Motor neuron (in vitro differentiated cells): ENCODE measurements at places on chromosomes 7 and 10. TPM values are rescaled to one million over a fixed set of nuclear protein-coding genes. Genes with fewer than 3 reads are reported as not detected.

DNA sequence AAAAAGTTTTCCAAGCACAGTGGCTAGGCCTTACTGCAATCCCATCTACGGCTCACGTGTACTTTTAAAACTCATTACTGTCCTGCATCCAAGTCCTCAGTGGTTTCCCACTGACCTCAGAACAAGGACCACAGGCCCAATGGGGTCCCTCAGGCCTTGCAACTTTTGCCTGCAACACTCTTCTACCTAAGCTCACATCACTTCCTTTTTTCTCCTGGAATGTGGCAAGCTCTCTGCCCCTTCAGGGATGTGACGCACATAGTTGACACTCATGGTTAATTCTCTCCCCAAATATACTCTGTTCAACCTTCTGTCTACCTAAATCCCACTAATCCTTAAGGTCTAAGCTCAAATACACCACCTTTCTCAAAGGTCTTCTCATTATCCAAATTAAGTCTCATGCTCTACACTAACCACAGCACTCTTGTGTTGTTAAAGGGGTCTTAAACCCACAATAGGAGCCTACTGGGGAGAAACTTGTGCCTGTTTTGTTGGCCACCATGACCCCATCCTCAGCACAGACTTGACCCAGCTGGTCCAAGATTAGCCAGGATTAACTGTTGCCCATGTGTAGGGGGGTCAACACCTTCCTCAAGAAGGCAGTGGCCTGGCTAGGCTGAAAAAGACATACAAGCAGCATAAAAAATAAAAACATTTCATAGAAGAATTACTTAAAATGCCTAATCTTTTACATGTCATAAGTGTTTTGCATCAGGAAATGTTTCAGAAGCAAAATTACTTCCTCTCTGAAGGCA lies 15.2 kb downstream of the HNRNPF start:
- no peak for ATAC-seq

GRCh38 chr10:63128443-63128842 lies 4.7 kb upstream of the NRBF2 start:
- ATAC-seq: no peak

DNA sequence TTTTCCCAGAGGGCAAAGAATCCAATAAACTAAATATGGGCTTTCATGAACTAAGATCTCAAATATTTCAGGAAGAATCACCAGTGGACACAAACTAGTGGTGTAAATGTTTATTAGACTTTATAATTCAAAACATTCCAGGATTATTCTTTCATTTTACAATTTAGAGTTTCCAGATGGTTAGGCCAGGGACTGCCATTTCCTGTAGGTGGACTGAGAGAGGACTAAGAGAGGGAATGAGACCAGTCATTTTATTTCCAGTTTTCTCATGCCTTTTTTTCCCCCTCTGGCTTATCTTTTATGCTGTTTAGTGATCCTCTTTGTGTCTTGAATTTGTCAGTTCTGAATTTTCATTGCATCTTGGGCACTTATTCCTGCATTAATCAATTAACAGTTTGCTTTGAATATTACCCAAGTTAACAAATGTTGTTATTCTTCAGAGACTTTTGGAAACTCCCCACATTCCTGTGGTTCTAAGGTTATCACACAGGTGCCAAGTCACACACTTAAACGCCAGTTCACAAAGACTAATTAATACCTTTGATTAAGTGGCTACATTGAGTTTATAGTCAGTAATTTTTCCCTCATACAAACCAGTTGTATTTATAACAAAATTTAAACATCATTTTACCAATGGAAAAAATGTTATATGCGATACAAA lies 12.3 kb downstream of the CISD1 start:
- ATAC-seq: no peak

- peak; percentile 19 for ATAC-seq
These were observed 212.8 kb upstream of the PODXL start for GRCh38 chr7:131769241-131769640.

DNA sequence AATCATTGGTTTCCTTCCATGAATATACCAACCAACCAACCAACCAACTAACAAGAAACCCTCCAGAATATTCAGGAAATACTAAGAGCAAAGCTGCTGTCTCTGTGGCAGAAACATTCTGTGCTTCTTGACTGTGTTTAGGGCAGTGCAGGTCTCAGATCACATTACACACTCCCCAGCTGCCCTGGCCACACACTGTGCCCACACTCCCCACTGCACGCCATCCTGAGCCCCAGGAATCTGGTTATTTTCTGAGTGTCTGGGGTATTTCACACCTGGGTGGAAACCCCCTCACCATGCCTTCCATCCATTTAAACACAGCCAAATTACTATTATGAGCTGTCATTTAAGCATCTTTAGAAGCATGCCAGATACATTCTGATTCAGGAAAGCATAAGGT lies 183.7 kb upstream of the ANK3 start:
- ATAC-seq: peak; percentile 34

- no peak for ATAC-seq
These were observed 100.7 kb upstream of the WAC start for GRCh38 chr10:28432210-28432676.

DNA sequence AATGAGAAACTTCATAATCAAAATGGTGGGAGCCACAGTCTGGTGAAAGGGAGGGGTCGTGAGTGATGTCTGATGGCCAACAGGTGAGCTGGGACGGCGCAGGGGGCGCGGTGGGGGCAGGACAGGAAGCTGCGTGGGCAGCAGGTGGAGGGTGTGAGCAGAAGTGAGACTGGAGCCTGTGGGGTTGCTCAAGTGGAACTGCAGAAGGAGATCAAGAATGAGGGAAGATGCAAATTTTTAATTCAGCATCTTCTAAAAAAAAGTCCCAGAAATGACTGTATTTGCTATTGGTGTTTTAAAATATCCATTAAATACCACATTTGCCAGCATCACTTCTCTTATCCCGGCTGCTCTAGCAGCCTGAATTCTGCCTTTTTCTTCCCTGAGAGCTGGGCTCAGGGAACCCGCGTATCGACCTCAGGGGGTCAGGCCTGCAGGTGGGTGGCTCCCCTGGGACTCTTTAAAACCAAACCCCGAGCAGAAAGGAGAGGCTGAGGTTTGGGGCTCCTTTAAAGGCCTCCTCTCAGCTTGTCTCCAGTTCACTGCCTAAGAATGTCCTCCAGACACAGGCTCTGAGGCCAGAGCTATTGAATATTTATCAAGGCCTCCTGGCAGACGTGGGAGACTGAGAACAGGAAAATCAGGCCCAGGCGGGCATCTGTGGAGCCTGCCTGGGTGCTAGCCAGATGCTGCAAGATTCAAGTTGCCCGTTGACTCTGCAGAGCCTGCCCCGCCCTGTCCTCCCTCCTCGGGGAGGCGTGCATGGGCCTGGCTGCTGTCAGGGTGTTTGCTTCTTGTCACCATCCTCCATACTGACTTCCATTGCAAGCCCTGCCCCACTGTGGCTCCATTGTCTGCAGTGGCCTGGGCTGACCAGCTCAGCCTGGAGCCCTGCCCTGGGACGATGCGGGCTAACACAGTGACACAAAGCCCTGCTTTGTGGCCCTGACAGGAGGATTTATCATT lies 53.9 kb downstream of the SYPL1 start:
- peak; percentile 98 for ATAC-seq

DNA sequence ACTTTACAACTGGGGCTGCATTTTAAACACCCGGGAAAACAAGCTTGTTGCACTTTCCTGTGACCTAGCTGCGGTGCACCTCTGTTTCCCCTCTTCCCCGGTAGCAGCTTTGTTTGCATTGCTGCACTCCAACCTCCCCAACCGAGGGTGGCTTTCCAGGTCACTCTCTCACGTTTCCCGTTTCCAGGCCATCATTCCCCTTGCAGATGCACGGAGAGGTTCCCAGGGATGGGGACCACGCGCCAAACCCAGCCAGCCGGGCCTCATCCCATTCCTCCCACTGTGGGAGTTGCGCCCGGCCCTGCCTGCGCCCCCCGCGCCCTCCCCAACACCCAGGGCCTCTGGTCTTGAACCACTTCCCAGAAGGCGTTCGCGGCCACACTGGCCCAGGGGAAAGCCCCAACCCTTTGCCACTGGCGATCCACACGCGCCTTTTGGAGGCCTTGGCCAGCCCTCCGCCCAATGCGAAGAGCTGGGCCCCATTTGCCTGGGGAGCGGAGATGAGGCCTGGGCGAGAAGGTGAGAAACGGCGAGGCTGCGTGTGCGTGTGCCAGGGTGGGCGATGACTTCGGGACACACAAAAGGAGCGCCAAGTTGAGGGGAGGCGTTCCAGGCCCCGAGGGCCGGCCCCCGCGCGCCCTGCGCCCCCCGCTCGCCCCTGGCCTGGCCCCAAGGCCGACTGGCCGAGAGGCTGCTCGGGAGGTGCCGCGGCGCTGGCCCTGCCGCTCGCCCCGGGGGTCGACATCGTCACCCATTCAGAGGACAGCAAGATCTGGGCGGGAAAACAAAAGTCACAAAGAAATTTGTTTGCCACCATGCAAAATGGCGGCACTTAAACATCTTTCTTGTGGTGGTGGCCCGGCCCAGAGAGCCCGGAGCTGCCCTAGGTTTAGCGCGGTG lies 15.9 kb downstream of the SKIDA1 start:
- no peak for ATAC-seq

- ATAC-seq: no peak
These were observed 20.4 kb downstream of the GNG11 start for GRCh38 chr7:93941945-93942344.

- no peak for ATAC-seq
These were observed 8.1 kb downstream of the MKLN1 start for GRCh38 chr7:131335639-131336381.

GRCh38 chr10:101886521-101887312 lies 43.1 kb upstream of the KCNIP2 start:
- no peak for ATAC-seq

DNA sequence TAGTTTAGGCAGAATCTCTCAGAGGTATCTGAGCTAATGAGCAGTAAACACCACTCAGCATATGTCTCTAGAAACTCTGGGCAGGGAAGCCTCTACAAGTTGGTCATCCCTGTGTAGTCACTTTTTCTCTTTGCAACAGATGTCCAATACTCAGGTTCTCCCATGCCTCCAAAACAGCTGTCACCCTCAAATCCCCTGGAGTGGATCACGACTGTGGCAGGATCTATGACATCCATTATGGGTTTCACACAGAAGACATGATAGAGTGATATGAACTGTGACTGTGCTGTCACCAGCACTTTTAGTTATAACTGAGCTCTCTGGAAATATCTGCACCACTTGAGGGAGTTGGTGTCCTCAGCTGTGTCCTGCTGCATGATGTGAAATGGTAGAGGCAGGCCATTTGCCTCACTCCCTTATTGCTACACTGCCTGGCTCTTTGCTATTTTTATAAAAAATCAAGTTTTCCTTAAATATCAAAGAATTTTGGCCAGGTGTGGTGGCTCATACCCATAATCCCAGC lies 24.1 kb upstream of the ZNRF2 start:
- no peak for ATAC-seq

DNA sequence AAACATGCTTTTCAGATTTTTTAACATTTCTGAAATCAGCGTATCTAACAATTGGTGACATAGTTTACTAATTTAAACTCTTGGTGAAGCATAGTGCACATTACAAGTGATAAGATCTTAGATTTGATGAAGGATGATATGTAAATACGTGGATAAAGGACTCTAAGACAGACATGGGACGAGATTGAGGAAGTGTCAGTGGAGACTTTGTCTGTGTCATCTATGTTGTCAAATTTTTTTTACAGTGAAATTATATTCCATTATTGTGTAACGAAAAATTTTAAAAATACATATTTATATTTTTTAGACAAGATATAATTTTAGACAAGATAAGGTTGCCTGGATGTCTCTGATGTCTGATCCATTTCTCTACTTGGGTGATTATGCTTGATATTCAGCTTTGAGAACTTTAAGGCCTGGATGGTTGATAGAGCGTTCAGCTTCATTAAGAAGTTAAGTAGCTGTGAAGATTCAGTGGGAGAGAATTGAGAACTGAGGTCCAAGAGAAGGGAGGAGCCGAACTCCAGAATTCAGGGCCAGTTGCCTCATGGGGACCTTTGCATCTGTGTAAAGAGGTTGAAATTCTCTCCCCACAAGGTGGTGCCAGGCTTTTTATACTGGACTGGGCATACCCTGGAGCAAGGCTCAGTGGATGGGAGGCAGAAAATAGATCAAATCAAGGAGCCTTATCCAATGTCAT lies 62.7 kb downstream of the KAT6B start:
- peak; percentile 44 for ATAC-seq

DNA sequence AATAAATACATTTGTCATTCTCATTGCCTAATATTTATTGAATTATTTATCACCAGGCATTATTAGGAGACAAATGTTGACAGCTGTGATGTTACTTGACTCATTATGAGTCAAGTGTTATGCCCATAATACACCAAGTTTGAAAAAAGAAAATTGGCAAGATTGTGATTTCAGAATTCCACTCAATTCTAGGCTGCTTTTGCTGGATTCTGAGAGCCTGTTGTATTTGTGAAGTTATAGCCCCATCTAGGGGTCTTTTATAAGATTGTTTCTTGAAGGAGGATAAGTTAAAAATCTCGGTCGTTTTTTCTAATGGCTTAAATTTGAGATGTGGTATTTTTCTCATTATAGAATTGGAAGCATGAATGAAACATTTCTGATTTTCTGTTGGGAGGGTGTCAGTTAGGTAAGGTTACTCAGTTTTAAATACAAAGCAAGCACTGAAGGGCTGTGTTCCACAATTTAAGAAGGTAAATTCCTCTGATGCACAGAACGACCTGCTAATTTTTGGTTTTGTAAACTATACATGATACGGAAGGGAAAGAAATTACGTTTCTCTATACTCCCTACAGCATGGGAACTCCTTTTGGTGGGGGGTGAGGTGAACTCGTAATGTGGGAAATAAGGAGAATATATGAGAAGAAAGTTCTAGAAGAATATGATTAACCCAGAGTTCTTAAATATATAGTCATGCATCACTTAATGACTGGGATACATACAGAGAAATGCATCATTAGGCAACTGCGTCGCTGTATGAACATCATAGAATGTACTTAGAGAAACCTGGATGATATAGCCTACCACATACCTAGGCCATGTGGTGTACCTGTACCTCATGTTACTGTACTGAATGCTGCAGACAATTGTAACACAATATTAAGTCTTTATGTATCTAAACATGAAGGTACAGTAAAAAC lies 2.6 kb downstream of the STK31 start:
- peak; percentile 23 for ATAC-seq

DNA sequence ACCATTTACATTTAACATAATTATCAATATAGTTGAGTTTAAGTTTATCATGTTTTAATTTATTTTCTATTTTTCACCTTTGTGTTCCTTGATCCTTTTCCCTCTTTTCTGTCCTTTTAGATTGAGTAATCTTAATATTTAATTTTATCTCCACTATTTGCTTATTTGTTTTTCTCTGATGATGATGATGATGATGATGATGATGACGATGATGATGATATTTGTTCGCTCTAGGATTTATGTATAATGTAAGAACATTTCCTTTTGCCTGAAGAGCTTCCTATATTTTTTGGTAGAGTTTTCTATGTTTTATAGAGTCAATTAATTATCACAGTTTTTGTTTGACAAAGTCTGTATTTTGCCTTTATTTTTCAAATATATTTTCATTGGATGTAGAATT lies 104.2 kb downstream of the GLRX3 start:
- no peak for ATAC-seq

RSPH10B gene
- total RNA-seq: 0.50 and 0.83 TPM in 2 replicates

FOXP2 gene
- total RNA-seq: 1.1 and 1.3 TPM in 2 replicates

GPER1 gene
- total RNA-seq: 1.4 and 3.2 TPM in 2 replicates

GOLGA7B gene
- 5.8 and 6.0 TPM in 2 replicates for total RNA-seq

LHFPL3 gene
- 12.0 and 16.1 TPM in 2 replicates for total RNA-seq

NKX2-3 gene
- not detected in 2 replicates for total RNA-seq

CASD1 gene
- 16.4 and 18.1 TPM in 2 replicates for total RNA-seq

TMEM176A gene
- total RNA-seq: 7.2 and 13.3 TPM in 2 replicates
